ENCODE measurements at places on chromosomes 2 and 18. TPM values are rescaled to one million over a fixed set of nuclear protein-coding genes. Genes with fewer than 3 reads are reported as not detected.

The CTNNA2 gene
- 0.33 TPM for total RNA-seq

The CHAC2 gene
- 12.1 TPM for total RNA-seq

The NEUROD1 gene
- not detected for total RNA-seq

The SANBR gene
- total RNA-seq = 10.3 TPM

The LCT gene
- total RNA-seq = 0.04 TPM

The ALPP gene
- total RNA-seq = 20.3 TPM

The ANKAR gene
- 1.2 TPM for total RNA-seq

The EFR3B gene
- 10.0 TPM for total RNA-seq

The DYSF gene
- 0.75 TPM for total RNA-seq

The ZNF519 gene
- 1.3 TPM for total RNA-seq

The SNX17 gene
- 129 TPM for total RNA-seq

The MC5R gene
- not detected for total RNA-seq

The PARD3B gene
- total RNA-seq = 0.52 TPM

The EMILIN2 gene
- 13.2 TPM for total RNA-seq

The FSHR gene
- not detected for total RNA-seq

The NFE2L2 gene
- 44.1 TPM for total RNA-seq

The CABLES1 gene
- 15.2 TPM for total RNA-seq

The WBP1 gene
- total RNA-seq = 77.7 TPM

The IL37 gene
- total RNA-seq = not detected

The INO80B gene
- total RNA-seq = 48.3 TPM

The UPP2 gene
- total RNA-seq = not detected

The TBR1 gene
- total RNA-seq = 0.01 TPM

The POTEI gene
- not detected for total RNA-seq

The STPG4 gene
- total RNA-seq = not detected

The THSD7B gene
- total RNA-seq = not detected

The MTHFD2 gene
- 156 TPM for total RNA-seq

The FIGN gene
- total RNA-seq = 3.0 TPM

The TMSB10 gene
- total RNA-seq = 9,999 TPM

The AGFG1 gene
- total RNA-seq = 139 TPM

The ZNF638 gene
- total RNA-seq = 66.6 TPM
